ENCODE measurements at places on chromosomes 5 and 9.

DNA sequence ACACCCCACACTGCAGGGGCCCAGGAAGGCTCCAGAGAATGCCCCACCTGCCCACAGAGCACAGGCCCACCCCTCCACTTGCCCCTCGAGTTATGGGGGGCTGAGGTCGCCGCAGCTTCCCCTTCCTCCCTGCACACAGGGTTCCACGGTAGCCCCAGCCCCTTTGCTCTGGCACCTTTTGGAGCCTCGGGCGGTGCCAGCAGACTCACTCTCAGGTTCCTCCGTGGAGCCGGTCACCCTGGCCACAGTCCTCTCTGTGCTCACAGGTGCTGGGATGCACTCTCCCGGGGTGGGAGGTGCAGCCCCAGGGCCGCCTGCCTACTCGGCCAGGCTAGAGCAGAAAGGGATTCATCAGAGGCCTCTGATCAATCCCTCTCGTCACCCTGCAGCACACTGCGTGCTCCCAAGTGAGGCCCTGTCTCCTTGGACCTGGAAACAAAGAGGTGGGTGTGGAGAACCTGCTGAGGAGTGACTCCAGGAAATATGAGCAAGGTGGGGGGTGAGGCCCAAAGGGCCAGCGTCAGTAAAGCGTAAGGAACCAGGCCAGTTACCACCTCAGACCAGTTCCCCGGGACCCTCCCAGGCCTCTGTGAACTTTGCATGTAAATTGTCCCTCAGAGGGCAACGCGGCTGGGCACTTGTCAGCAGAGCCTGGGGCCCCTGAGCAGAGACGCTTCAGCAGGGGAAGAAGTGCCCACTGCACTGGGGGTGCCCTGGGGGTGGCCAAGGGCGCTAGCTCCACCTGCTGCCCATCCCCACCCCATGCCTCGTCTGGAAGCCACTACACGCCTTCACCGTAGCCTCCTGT, 167.8 kb downstream of the OLFM1 start:
- no peak for DNase-seq

- no peak for DNase-seq
Observed at GRCh38 chr5:112386766-112387165, 32.3 kb downstream of the EPB41L4A start.

DNA sequence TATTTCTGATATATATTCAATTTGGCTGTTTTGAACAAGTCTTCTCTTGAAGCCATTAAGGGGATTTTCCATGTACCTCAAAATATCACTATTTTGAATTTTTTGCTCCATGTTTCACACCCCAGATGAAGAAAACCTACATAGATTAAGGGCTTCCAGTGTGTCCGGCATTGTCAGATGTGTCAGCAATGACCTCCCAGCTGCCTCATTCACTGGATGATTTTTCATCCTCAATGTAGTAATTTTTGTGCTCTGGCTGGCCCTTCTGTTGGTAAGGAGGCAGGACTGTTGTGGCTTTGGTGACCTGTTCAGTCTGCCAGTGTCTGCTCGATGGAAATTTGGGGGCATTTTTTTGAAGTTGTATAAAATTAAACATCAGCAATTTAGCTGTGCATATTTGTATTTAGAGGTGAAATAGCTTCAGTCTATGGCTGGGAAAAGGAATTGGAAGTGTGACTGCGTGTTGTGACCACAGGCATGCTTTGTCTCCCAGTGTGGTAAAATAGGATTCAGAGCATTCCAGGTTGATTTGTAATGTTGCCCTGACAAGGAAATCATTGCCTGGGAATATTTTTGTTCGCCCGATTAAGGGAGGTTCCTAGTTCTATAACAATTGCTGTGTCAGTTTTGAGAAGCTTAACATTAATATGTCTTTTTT, 312.4 kb downstream of the ARHGEF28 start:
- no peak for DNase-seq

- no peak for DNase-seq
Observed at GRCh38 chr5:81016116-81016515, 56.0 kb downstream of the RASGRF2 start.

GRCh38 chr5:136031711-136032110, 2.9 kb downstream of the TGFBI start:
- DNase-seq: no peak

- no peak for DNase-seq
Observed at GRCh38 chr9:111897601-111898137, 1.1 kb downstream of the UGCG start.

GRCh38 chr5:76547891-76548524, 75.2 kb downstream of the F2RL2 start:
- no peak for DNase-seq

GRCh38 chr5:148873690-148874485, 47.5 kb downstream of the ADRB2 start:
- no peak for DNase-seq

- DNase-seq: no peak
Observed at GRCh38 chr9:2717385-2717784, at the start of gene KCNV2. KCNV2 (plus strand) TSS chr9:2717510; CDS start chr9:2717740, 230 bp downstream.

DNA sequence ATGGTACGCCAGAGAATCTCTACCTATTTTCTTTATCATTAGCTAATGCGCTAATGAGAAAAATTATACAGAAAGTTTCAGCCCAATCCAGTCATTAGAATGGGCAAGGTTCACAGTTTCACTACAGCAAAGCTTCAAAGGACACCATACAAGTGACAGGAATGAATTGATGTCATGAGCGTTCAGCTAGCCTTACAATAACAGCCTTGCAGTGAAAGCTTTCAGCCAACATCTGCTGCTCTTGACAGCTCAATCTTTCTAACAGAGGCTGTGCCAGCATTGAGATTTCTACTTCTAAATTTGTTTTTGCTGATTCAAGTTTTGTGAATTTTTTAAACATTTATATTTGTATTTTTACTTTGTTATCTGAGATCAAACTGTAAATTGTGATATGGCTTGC, 302.4 kb upstream of the FAM174A start:
- no peak for DNase-seq

Measured in activated CD8-positive, alpha-beta memory T cell treated with anti-CD3 and anti-CD28 coated beads for 4 hours (primary cell).